T follicular helper cell (primary cell): ENCODE measurements at places on chromosomes 7 and 10.

DNA sequence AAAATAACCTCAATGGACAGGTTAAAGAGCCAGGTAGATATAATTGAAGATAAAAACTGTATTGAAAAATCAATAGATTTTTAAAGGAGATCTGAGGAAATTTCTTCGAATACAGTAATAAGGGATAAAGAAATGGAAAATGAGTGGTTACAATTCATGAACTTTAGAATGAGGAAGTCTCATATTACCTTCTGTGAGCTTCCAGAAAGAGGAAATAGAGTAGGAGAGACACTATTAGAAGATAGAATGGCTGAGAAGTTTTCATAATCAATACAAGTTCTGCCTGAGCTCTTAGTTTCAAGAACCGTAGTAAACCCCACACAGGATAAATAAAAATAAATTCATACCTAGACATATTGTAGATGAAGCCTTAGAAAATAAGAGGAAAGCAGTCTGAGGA lies 11.5 kb downstream of the SDK1 start:
- no peak for DNase-seq

- no peak for DNase-seq
Measured at GRCh38 chr10:13335881-13336280, 12.2 kb downstream of the SEPHS1 start.

DNA sequence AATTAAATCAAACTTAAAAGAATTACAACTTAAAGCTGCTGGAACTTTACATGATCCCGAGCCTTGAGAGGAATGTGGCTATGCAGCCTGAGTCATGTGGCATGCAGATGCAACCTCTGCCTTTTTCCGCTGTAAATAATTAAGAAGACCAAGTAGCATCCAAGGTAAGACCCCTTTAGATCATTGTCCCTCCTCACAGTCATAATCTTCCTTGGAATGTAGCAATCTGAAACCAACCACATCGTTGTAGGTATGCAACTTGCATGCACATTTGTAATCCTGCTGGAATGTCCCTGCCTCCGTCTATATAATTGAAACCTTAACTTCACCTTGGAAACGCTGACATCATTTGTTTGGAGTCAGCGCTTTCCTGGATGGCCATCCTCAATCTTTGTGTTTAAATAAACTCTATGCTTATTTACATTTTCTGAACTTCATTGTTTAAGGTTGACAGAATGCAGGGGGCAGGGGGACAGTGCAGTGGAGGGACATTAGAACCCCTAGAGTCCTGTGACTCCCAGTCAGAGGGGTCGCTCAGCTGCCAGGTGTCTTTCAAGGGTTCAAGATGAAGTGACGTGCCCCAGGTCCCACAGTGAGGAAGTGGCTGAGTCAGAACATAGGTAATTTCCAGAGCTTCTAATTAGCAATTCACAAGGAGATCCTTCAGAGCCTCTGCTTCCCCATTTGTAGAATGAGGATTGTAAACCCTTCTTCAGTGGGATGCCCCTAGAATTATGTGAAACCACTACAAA lies 110.7 kb downstream of the RALA start:
- no peak for DNase-seq

GRCh38 chr10:132443983-132444876 lies 47.2 kb downstream of the PWWP2B start:
- peak; percentile 26 for DNase-seq

- no peak for DNase-seq
Measured at GRCh38 chr10:15990535-15991129, 130.3 kb upstream of the MINDY3 start.

DNA sequence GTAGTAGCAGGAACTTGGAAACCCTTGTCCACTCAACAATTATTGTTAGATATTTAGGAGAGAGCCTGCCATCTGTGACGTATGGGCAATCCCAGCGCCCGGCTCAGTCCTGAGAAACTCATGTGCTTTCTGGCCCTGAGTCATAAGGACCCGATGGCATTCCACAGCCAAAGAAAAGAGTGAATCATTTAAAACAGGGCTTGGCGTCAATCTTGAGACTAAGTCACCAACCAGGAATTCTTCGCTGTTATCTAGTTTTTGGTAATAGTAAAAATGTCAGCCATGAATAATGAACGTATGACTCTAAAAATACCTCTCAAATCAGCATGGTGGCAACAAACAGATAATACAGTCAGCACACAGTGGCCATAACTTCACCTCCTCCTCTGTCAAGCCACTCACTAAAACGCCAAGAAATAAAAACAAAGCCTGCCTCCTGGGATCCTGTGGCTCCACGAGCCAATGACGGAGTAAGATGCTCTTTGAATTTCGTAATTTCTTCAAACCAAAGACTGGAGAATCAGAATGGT lies 140.8 kb downstream of the ADAM12 start:
- DNase-seq: no peak

- no peak for DNase-seq
Measured at GRCh38 chr10:28946479-28946878, 269.2 kb downstream of the BAMBI start.

- no peak for DNase-seq
Measured at GRCh38 chr7:17467386-17467945, 169.0 kb downstream of the AHR start.

DNA sequence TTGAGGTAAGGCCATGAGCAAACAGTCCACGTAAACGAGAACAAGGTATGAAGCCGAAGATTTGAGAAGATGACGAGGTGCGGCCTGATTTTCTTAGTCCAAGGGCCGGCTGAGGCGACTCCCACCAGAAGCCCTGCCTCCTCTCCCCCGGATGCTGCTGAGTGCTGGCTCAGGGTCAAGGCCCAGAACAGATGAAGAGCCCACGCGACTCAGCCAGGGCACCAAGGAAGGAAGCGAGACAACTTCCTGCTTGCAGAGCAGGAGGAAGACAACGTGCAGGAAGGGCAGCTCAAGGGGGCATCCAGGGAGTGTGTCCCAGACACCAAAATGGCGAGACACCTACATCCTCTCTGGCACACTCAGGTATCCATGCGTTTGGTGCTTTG lies 99.5 kb downstream of the CYTH3 start:
- no peak for DNase-seq

DNA sequence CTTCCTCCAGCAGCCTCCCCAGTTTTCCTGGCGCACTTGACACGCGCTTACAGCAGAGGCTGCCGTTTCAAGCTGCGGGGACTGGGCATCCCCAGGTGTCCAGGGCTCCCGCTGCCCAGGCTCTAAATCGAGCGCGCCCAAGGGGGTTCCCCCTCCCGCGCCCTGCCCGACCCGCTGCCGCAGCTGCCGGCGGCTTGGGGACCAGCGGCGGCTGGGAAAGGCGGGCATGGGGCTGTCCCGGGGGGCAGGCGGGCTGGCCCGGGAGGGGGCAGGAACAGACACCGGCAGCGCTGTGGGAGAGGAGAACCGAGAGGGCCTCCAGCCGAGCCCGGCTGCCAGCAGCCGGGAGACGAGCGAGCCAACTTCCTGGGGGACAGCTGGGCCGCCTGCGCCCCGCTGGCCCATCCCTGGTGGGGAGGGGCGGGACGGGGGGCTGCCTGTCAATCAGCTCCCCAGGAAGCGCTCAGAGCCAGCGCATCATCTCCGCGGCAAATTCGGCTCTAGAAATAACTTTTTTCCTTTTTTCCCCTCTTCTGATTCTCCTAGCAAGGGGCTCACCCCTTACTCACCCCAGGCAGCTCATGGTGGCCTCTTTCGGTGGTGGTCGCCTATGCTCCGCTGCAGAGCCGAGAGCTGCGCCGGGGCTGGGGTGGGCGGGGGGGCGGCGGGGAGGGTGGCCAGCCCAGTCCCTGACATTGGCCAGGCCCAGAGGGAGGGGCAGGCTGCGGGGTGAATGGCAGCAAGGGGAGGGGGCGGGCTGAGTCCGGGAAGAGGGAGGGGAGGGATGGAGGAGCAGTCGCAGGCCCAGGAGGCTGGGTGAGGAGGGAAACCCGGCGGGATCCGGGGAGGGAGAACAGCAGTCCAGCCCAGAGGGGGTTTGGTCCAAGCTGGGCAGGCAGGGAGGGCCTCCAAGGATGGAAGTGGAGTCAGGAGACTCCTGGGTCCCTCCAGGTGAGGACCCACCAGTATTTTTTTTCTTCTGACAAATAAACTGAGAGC lies 14.7 kb downstream of the GRID2IP start:
- no peak for DNase-seq

GRCh38 chr10:4945766-4946717 lies 17.2 kb upstream of the AKR1C1 start:
- DNase-seq: no peak

- DNase-seq: no peak
Measured at GRCh38 chr7:41039981-41040380, 662.9 kb downstream of the INHBA start.

DNA sequence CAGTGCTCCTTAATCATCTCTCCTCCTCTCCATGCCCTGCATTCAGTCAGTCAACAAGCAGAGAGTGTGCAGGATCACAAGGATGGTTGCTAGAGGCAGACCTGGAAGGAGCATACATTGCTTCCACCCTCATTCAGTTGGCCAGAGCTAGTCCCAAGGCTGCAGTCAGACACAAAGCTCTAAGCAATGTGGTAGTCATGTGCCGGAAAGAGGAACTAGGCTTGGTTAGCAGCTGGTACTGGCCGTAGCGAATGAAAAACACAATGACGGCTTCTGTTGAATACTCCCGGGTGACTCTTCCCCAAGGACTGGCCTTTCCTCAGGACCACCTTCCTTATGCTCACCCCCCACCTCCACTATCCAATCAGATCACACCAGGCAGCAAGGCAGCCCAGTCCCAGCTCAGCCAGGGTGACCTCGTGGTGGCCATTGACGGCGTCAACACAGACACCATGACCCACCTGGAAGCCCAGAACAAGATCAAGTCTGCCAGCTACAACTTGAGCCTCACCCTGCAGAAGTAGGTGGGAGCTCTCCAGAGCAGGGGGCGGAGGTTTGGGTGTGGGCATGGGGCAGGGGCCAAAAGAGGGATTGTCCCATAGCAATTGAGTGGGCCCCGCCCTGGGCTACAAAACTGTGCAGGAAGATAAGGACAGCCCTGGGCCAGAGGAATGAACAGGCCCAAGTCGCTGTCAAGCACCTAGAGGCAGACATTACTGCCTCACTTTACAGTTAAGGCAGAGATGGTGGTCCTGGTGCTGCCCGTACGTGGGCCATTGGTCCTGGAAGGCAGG lies 10.9 kb downstream of the LDB3 start:
- DNase-seq: no peak

GRCh38 chr7:102073931-102074880 lies 212.5 kb upstream of the SH2B2 start:
- DNase-seq: no peak

- DNase-seq: no peak
Measured at GRCh38 chr7:141220263-141220880, 146.5 kb downstream of the TMEM178B start.

DNA sequence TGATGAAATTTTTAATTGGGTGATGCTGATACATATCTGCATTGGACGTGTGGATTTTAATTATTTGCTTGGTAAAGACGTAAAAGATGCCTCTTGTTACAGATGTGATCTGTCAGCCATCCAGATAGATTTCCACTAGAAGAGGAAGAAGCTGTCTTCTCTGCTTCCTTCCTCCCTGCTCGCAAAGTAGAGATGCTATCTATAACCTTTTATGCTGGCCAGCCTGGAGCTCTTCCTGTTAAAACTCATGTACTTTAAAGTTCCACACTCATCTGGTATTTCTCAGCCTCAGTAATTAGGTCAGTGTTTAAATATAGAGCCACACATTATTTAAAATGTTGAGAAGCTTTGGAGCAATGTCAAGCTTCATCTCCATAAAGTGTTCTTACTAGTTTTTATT lies 51.2 kb upstream of the TMEM229A start:
- no peak for DNase-seq

DNA sequence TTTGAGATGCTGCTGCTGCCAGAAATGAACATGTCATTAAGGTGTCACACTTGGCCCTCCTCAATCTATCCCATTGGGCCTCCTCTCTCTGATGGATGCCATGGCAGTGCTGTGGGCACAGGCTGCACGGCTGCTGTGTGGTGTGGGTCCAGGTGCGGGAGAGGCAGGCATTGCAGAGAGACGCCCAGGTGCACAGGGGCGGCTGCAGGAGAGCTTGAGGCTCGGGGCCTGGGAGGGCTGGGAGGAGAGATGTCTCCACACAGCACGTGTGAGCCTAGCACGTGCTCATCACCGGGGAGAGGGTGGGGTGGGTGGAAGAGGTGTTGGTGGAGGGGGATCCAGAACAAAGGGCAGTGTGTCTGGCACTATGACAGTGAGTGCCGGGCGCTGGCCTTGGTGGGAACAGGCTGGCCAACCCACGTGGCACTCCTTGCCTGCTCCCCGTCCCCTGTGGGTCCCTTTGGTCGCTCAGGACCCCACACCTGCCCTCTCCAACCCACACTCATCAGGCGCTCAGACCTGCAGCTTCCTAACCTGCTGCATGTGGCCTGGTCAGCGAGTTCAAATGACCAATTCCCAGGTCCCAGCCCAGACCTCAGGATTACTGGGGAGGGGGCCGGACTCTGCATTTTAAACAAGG lies 39.9 kb upstream of the BNIP3 start:
- no peak for DNase-seq

DNA sequence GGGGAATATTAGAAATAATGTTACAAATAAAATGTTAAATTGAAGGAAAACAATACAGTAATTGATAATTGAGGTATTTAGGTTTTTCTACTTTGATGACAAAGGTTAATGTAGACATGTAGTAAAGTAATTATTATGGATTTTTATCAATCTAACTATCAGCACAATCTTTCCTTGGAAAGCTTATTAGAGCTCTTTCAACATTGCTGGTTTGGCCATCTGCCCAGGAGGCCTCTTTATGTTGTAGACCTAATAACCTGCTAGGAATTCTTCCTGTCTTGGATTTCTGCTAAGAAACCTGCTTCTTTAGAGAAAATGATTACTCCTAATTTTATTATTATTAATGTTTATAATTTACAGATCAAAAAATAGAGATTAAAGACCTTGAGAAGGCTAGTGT lies 78.9 kb downstream of the CHRM2 start:
- no peak for DNase-seq

GRCh38 chr10:75469006-75469616 lies 37.7 kb downstream of the LRMDA start:
- DNase-seq: no peak

DNA sequence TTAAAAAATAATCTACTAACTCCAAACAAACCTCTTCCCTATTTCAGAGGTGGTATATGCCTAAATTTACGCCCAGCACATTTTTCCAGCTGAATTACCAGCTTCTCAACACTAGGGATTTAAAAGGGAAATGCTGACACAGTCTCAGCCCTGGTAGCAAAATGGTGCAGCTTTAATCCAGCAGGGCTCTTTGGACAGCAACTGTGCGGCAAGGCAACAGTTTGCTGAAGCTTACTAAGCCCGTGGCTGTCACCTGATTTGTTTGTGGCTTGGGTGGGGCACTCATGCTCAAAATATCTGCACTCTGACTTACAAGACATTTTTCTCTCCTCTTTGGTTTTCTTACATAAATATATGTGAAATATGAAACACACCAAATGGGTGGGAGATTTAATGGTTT lies 206.7 kb downstream of the POU6F2 start:
- no peak for DNase-seq

DNA sequence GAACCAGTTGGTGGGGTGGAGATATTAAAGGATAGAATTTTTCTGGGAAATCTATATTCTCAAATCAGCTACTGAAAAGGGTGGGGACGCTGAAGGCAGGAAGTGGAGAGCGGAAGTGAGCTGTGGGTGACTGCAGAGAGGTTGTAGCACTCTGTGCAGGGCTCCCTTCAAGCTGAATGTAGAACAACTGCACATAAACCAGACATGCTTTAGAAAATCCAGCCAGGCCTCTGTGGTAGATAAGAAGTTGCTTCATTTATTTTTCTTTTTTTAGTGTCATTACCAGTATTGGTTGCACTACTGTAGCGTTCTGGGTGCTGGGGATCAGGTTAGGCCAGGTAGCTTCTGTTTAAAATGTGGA lies 127.8 kb downstream of the CELF2 start:
- peak; percentile 61 for DNase-seq
